BJ (cell line): ENCODE measurements at places on chromosomes 6 and 20.

DNA sequence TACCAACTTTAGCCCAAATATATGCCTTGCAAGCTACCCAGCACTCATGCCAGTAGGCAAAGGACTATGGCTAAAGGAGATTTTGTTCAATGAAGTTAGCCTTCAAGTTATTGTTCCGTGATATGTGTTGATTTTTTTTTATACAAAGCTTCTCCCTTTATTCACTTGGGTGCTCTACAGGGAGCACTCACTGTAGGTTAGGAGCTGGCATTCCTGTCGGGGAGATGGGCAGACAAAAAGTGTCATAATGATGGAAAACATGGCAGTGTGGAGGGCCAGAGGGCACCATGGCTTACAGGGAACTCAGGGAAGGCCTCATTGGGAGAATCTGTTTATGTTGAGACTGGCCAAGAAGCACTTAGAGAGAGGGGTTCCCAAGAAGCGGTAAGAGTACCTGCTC is 292.4 kb downstream of the TSHZ2 start:
- no peak for DNase-seq

DNA sequence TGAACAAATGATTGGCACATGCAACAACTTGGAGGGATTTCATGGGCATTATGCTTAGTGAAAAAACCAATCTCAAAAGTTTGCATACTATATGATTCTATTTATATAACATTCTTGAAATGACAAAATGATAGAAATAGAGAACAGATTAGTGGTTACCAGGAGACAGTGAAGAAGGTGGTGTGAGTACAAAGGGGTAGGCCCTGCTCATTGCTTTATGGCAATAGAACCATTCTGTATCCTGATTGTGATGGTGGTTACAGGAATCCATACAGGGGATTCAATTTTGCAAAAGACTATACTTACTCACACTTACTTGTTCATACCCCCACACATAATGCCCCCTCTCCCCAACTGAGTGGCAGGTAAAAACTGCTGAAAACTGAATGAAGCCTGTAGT is 30.2 kb upstream of the LAMA4 start:
- no peak for DNase-seq

DNA sequence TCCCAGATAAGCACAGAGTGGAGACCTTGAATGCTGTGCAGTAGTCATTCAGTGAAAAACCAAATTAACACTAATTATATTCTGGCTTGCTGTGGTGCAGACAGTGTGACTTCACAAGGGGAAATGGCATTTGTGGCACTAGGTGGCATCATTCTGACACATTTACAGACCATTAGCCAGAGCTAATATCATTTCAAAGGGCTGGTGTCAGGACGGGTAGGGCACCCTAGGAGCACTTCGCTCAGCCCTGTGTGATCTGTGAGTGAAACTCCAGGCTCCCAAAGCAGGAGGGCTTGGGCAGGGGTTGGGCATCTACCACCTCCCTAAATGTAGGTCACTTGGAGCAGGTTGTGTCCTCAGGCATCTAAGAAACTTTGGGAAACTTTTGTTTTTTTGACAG is 555.8 kb downstream of the PKHD1 start:
- no peak for DNase-seq

GRCh38 chr6:45783716-45784115 is 231.9 kb downstream of the CLIC5 start:
- DNase-seq, result no peak

DNA sequence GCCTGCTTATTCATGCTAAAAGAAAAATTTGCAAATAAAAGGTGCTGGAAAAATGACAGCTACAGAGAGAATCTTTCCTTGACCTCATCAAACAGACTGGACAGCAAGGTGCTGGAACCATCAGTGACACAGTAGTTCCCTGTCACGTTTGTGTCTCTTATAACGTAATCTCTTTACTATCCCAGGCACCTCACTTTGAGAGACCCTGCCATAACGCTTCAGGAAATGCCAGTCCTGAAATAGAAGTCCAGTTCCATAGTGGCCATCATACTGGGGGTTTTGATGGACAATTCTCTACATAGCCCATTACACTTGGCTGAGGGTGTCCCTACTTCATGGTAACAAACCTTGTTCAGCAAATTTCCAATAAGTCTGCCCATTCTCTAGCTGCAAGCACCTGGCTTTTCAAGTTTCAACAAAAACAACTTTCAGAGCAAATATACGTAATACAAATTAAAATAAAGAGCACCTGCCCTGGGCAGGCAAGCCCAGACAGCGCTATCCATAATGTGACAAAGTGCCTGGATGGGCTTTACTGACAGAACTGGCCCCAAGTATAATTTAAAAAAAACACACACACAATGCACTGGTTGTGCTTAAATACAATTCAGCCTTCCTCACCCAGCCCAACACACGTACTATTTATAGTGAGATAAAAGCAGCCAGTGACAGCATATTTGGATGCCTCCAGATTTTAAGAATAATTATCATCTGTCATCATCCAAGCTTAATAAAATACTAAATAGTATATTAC is 38.7 kb downstream of the CNKSR3 start:
- DNase-seq, result no peak

DNA sequence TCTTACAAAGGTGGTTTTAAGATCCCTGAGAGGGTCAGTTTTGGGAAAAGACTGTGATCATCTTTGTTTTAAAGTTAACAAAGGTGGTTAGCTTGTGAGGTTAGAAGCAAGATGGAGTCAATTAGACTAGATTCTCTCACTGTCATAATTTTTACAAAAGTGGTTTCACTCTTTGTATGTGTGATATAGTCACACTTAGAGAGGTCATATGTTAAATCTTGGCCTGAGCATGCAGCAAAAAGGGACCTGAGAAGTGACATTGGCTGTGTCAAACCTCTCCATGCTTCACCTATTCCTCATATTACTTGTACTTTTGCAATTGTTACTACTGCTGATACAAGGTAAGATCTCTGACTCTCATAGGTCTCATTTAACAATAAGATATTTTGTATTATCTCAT is 368.0 kb downstream of the TBC1D32 start:
- DNase-seq, result no peak

GRCh38 chr6:138099832-138100231 is 7.4 kb downstream of the PERP start:
- DNase-seq, result peak; percentile 81

- no peak for DNase-seq
Observed at GRCh38 chr6:39357998-39358686, 35.6 kb upstream of the KCNK16 start.

- DNase-seq, result no peak
Observed at GRCh38 chr6:122696853-122697252, 82.7 kb upstream of the FABP7 start.

- DNase-seq, result peak; percentile 65
Observed at GRCh38 chr20:33423141-33423834, 20.3 kb downstream of the SNTA1 start.

GRCh38 chr6:24458134-24458533 is 31.2 kb downstream of the GPLD1 start:
- DNase-seq, result no peak

DNA sequence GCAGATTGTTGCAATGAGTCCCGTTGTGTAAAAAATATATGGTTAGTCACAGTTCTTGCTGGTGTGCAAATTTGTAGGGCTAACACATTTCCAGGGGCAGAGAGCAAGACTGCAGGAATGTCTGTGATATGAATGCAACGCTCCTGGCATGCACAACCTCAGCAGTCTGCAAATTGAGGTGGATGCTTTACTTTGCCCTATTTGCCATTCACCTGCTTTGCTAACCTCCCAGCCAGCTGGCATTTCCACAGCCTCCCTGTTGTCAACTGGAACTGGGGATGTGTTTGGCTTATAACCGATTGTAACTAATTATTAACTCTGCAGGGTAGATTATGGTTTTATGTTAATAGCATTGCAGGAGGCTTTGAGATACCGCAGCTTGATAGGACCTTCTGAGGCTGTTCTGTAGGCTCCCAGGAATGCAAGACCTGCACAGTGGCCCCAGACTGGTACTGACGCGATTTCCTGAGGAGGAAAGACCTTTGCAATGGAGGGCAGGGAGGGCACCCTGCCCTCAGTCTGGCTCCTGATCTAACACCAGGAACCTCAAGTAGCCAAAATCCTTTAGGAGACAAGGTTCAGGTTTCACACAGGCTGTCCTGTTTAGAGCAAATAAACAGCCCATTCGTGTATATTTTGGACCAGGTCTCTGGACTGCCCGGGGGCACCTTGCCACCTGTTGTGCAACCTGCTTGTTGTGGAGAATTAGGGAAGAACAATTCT is 53.4 kb downstream of the EDN1 start:
- DNase-seq, result no peak
